Fibroblast of skin of left quadriceps (primary cell): ENCODE measurements at places on chromosomes 3 and 15.
A peak's percentile ranks its signal among the peaks of the same experiment; 100 is the strongest.

- no peak for DNase-seq
These were observed 34.4 kb downstream of the SUCLG2 start for GRCh38 chr3:67619991-67620390.

- DNase-seq = no peak
These were observed 66.1 kb downstream of the WHAMM start for GRCh38 chr15:82875411-82876003.

- DNase-seq = no peak
These were observed 854.1 kb downstream of the ROBO1 start for GRCh38 chr3:78913711-78914110.

- DNase-seq = no peak
These were observed 240.8 kb upstream of the CNTN6 start for GRCh38 chr3:852033-852432.

GRCh38 chr3:127488740-127489139, 101.8 kb downstream of the TPRA1 start:
- no peak for DNase-seq

DNA sequence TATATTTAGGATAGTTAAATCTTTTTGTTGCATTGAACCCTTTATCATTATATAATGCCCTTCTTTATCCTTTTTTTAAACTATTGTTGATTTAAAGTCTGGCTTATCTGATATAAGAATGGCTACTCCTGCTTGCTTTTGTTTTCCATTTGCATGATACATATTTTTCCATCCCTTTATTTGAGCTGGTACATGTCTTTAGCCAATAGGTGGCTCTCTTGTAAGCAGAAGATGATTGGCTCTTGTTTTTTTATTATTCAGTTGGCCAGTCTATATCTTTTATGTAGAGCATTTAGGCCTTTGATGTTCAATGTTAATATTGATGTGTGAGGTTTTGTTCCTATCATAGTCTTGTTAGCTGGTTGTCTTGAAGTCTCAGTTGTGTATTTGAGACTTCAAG, 99.5 kb upstream of the MCTP2 start:
- no peak for DNase-seq

DNA sequence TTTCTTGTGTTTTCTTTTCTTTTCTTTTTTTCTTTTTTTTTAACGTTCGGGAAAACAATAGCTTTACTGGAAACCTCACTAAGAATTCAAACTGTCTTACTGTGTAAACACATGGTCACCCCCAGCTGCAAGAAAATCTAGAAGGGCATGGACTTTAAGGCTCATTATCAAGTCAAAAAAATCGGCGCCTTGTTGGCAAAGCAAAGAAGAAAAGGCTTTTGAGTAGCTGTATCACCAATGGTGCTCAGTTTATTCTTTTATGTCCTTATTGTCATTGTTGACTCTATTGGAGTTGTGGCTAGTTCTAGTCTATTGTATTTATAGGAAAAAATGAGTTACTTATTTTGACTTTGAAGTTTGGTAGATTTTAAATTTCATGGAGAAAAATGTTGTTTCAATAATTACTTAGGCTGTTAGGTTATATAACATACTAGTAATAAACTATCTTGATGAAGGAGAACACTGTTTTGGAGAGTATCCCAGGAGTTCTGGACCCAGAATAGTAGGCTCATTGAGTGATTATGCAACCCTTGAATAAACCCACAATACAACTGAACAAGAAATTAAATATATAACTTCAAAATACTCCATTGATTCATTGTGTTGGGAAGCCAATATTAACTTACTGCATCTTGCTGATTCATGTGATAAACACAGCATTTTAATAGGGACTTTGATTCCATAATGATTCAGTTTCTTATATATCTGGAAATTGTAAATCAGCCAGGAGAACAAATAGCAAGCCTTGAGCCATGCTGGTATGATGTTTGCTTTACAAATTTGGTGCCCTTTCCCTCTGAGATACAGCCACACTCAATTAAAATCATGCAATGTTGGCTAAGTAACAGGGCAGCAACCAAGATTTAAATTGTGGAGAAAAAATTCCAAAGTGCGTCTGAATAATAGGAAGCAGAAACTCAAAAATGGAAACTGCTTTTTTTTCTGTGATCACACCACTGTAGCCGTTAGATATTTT, 27.8 kb upstream of the GOLIM4 start:
- DNase-seq = no peak

GRCh38 chr3:98343647-98344507, 9.8 kb upstream of the OR5K4 start:
- no peak for DNase-seq

DNA sequence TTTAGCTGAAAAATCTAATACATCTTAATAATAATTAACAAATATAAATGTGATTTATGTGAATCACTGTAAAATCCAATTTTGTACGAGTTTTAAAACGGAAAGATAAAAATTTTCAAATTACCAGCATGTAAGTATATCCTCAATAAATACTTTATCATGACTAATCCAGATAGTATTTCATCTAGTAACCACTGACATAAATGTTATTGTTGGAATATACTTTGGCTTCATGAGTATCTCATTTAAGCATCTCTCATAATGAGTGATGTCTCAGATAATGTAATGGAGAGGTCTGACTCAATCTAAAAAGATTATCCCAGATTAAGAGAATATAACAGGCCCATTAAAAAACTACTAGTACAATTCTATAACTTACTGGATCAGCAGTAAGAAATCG, 216.3 kb downstream of the STAG1 start:
- DNase-seq = no peak

DNA sequence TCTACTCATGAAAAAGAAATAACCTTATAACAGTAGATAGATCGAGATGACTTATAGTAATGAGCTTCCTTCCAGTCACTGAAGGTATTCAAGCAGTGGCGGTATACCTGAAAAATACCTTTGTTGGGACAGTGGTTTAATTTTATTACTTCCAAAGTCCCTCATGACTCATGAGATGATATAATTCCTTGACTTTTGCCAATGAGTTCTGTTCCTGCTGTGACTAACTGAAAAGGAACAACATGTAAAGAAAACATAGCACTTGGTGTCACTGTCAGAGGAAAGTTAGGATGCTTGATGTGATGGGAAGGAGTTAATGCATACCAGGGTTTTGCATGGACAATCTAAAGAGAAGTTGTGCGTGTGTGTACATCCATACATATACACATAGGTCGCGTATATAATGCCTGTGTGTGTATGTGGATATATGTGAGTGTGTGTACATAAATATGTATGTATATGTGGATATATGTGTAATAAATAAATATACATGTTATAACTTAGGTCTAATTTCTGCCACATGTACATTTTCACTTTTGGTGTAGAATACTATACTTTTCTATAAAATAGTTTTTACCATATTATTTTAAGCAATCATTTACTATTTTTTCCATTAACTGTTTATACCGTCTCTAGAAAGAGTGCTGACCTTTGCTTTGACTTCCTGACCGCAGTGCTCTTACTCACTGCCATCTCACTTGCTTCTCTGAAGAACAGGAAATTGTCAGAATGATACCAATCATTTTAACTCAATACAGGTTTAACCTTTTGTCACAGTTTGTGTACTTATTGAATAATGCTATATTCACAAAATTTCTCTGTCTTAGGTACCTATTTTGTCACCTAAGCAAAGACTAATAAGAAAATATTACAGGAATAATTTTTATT, 12.6 kb upstream of the PAK2 start:
- no peak for DNase-seq

DNA sequence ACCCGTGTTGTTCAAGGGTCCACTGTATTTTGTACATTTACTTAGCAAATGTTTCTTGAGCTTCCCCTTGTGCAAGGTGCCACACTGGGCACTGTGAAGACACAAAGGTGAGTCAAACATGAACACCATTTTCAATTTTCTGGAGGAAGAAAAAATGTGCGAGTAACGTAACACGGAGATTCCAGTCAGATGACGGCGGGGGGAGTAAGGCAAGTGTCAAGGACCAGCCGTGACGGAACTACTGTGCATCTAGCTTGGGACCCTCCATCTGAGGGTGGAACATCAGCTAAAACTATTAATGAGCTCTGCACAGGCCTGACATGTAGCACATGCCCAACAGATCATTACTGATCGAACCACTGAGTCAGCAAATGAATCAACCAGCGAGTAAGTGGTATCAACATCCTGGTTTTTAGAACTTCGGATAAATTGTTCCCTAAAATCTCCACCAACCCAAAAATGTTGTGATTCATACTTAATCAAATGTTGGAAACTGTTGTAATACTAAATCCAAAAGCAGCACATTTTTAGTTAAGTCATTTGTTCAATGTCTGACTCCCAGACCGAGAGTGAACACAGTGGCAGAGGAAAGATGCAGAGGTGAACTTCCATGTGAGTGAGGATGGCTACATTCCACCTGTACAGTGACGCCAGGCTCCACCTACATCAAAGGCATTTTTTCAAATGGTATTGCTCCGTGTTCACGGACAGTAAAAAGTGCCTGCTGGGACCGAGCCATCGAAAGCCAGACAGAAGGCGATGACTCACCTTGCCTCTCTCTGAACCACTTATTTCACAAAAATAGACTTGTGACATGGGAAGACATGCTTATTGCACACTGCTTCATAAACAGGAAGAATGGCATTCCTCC, 172.2 kb downstream of the ATP10A start:
- DNase-seq = peak; percentile 49

- DNase-seq = no peak
These were observed 156.3 kb downstream of the FRMD5 start for GRCh38 chr15:44038755-44039191.

GRCh38 chr15:31275331-31276262, 51.0 kb upstream of the KLF13 start:
- DNase-seq = no peak

DNA sequence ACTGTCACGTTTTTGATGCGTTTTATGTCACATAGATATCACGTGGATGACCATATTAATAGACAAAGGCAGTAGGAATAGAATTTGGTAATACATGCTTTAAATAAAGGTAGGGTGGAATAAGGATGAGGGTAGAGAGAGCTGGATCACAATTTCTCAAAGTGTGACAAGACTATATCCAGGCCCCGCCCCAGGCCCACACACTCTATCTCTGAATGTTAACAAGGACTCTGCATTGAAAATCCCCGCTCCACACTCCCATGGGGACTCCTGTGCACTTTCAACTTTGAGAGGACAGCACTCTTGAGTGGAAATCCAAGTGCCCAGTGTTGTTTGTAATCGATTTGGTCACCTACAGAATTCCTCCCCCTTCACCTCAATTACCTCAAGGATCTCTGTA, 31.4 kb downstream of the ETV5 start:
- no peak for DNase-seq

DNA sequence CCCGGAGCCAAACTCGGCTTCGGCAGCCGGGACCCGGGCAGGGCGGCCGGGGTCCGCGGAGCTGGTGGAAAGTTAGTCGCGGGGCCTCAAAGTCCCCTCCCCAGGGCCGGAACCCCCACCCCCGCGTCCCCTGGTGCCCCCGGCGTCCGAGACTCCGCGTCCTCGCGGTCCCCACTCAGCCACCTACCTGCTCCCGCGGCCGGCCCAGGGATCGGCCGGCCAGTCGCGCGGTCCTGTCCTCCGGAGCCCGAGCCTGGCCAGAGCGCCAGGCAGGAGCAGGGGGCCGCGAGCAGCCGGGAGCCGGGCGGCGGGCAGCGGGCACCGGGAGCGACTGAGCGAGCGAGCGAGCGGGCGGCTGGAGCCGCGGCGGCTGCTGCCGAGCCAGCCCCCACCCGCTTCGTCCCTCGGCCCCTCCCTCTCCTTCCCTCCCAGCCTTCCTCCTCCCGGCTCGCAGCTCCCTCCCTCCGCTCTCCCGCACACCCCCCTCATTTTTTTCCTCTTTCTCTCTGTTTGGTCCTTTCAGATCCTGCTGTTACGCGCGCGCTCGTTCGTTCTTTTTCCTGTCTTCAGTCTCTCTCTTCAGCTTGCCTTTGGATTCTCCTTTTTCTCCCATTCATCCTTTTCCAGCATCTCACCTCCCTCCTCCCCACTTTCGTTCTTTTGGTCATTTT, at the start of gene MEGF11:
Gene MEGF11, minus strand, starts transcription at position 333 of the 671 bp plus-strand sequence. CDS start 125,347 bp downstream, outside the sequence.
- DNase-seq = no peak

DNA sequence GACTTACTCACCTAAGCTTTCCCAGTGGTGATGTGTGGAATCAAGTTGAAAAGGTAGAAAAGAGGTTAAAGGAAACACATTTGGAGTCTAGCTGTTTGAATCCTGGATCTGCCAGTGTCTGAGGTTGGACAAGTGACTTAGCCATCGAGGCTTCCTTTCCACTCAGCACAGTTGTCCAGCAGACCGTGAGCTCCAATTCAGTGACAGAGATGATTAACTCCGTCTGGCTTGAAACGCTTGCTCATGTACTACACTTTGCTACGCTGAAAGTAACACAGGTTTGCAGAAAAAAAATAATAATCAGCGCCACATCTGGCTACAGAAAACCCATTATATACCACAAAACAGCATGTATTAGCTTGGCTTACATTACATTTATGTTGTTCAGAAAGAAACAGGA, 364.9 kb upstream of the MCTP2 start:
- DNase-seq = no peak

GRCh38 chr3:72338082-72338941, 509.9 kb downstream of the SHQ1 start:
- no peak for DNase-seq

DNA sequence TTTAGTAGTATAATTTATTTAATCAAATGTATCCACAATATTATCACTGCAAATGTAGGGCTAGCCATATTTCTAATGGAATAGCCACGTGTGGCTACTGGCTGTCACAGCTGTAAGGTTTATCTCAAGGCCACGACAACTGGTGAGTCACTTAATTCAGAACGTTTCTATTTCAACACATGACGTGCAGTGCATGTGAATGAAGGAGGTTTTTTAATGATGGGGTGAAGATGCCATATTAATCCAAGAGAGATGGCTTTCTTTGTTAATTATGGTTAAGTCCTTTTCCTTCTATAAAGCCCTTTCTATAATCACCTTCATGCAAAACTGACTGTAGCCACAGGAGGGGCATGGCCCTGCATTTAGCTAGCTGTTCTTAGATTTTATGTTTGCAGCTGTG, 212.0 kb downstream of the FEZF2 start:
- DNase-seq = no peak

DNA sequence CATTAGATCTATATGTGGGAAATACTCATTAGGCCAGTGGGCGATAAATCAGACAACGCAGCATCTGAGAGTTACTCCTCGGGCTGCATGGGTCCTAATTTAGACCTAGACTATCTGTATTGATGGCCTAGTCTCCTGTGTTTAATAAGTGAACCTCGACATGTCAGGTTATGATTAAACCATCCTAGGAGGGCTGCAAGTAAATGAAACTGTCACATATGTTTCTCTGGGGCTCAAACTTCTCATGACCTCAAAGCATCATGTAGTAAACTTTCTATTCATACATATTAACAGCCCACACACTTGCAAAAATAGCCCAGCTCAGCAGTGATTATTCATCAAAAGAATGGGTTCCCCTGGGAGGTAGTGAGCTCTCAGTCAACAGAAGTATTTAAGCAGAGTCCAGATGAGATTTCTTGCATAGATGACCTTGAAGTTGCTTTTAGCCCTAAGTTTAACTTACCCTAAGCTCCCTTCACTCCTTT, 51.6 kb downstream of the RAB11A start:
- no peak for DNase-seq

DNA sequence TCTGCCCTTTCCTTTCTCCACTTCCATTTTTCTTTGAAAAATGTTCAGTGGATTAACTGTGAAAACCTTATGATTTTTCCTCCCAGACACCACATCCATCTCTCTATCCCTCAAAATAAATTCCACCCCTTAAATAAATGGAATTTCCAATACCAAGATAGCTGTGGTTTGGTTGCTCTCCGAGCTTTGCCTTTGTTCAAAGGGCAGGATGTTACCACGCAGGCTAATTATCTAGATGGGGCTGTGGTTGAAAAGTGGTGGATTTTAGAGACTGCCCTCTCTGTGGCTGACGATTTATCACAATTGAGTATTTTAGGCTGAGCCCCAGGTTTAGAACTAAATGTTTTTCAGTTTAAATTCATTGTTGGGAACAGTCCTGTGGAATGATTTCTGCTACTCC, 36.9 kb upstream of the CMSS1 start:
- peak; percentile 29 for DNase-seq
